ENCODE measurements at places on chromosomes 7 and 10.
A peak's percentile ranks its signal among the peaks of the same experiment; 100 is the strongest.

GRCh38 chr10:63241841-63242281 is 108.7 kb downstream of the NRBF2 start:
- no peak for DNase-seq

DNA sequence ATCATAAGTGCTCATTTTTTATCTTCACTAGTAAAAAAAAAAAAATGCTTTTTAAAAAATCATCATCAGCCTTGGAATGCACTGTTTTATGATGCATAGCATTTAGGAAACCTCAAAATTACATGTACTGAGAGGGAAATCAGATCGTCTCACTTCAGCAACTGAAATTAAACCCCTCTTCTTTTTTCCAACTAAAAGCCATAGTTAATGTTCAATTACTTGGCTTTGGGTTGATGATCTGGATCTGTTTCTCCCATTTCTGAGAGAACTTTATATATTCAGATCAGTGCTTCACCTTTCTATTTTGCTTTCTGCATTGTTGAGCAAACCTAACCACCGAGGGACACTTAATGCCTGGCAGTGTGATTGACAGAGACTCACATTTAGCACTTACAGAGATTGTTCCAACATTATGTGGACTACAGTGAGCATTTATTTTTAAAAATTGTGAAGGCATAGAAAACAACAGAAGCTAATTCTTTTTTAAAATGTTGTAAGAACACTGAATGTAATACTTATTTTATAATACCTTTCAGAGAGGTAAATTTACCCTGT is 678.4 kb downstream of the PHTF2 start:
- DNase-seq, result no peak

DNA sequence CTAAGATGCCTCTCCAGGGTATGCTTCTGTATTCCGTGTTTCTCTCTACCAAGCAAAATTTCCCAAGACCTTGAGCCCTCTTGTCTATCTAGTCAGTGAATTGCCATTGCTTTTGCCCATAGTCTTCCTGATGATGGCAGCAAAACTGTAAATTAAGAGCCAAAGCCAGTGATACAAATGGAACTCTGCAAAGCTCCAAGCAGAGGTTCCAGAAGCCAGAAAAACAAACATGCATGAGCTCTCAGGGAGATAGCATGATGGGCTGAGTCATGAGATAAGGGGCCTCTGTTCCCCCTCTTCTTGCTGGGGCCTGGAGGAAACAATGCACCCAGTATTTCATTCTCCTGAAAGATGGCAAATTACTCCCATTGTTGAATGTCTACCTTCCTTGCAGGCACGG is 24.7 kb downstream of the LSMEM1 start:
- no peak for DNase-seq

- no peak for DNase-seq
Measured at GRCh38 chr7:45580053-45580872, 6.1 kb downstream of the ADCY1 start.

- peak; percentile 82 for DNase-seq
Measured at GRCh38 chr7:101598422-101598985, 30.6 kb downstream of the MYL10 start.

GRCh38 chr7:27464970-27465369 is 197.7 kb downstream of the HIBADH start:
- no peak for DNase-seq

- DNase-seq, result no peak
Measured at GRCh38 chr7:137276189-137276588, 67.3 kb downstream of the PTN start.

DNA sequence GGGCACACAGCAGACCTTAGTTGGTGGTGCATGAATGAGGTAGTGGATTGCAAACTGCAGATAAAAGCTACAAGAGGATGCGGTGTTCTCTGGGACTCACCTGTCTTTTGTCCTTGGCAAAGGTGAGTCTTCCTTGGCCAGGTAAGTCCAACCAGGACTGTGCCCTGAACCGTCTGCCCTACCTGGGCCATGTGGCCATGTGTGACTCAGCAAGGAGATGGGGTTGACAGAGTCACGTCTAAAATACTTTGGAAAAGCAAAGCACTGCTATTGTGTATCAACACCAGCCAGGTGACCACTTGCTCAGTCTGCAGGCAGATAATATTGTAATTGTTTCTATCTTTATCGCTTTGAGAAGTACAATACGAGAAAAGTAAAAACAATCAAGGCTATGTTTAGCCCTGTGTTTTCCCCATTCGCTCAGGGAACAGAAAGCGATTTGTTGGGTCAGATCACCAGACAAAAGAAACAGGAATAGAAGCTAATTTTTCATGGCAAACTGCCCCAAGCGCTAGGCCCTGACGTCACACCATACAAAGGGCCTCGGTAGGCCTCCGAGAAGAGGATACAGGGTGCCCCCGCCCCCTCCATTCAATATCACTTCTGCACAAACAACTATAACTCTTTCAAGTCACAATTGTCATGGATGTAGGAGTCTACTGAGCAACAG is 57.3 kb downstream of the FAM53B start:
- no peak for DNase-seq

DNA sequence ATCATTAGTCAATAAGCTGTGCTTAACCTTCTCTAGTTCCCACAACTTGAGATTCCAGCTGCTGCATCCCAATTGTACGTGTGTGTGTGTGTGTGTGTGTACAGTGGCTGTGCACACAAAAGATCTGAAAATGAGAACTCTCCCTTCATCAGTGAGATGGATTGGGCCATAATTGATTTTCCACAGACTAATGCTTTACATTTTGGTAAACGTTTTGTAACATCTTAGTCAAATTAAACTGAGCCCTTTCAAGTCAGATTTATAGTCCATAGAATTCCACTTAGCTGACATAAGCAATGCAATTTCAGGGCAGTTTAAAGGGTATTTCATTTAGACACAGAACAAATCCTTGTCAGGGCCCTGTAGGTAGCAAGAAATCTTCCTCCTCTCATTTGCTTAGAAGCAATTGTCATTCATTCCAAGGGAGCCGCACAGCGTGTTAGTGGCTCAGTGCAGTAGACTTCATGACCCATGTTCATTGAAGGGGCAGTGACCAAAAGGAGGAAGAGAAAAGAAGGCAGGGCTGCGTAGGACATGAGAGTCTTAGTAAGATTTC is 1123.5 kb upstream of the AUTS2 start:
- no peak for DNase-seq

- no peak for DNase-seq
Measured at GRCh38 chr7:17166824-17167379, 131.6 kb upstream of the AHR start.

- no peak for DNase-seq
Measured at GRCh38 chr7:136030867-136031318, 53.7 kb upstream of the MTPN start.

DNA sequence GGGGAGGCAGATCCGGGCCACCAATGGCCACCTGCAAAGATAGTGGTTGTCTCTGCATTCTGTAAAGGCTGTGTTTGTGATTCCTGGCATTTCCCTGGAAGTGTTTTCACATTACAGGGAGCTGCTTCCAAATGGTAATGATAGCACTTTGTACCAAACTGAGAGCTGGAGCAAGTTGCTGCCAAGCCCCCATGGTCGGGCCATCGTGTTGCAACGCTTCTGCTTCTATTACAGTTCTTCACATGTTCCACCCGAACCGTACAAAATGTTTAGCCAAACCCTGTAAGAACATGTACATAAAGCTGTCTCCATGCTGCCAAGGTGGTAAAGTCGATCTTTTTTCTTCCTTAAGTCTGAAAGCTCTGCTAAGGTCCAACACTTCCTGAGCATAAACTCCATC is 397.7 kb upstream of the NFE2L3 start:
- DNase-seq, result no peak

DNA sequence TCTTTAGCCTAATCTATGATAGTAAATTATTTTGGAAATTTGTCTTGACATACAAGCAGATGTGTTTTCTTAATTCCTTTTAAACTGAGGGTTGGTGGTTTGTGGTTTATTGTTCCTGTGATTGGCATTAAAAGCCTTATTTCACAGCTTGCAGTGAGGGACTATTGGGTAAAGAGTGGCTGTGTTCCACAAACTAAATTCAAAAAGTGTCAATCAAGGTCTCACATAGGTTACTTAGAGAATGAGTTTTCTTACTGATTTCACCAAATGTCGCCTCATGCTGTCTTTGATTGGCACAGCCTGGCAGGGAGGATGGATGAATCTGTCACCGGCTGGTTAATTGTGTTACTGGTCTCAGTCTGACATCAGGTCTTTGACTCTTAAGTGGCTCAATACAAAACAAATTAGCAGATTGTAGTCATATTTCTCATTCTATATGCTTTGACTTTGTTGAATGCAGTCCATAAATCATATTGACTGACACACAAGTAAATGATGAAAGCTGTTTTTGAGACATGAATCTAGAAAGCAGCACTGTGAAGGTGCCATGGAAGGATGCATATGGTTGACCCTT is 66.8 kb upstream of the CYP26C1 start:
- no peak for DNase-seq
